ENCODE measurements at places on chromosomes 2 and 18.
A peak's percentile ranks its signal among the peaks of the same experiment; 100 is the strongest.

DNA sequence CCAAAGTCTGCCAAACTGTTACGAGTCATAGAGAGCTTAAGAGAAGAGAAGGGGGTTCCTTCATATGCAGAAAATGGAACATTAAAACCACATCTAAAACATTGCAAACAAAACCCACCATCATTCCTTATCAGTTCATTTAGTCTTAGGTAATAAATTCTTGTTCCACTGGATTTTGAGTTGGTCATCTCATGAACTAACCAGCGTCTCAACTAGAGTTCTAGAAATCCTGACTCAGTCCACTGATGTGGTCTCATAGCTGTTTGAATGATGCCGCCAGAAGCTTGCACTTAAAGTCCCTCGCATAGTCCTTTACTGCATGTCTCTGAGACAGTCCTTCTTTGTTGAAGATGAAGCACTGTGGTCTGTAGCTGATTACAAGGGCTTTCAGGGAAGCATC lies 15.0 kb upstream of the CAB39 start:
- no peak for DNase-seq

DNA sequence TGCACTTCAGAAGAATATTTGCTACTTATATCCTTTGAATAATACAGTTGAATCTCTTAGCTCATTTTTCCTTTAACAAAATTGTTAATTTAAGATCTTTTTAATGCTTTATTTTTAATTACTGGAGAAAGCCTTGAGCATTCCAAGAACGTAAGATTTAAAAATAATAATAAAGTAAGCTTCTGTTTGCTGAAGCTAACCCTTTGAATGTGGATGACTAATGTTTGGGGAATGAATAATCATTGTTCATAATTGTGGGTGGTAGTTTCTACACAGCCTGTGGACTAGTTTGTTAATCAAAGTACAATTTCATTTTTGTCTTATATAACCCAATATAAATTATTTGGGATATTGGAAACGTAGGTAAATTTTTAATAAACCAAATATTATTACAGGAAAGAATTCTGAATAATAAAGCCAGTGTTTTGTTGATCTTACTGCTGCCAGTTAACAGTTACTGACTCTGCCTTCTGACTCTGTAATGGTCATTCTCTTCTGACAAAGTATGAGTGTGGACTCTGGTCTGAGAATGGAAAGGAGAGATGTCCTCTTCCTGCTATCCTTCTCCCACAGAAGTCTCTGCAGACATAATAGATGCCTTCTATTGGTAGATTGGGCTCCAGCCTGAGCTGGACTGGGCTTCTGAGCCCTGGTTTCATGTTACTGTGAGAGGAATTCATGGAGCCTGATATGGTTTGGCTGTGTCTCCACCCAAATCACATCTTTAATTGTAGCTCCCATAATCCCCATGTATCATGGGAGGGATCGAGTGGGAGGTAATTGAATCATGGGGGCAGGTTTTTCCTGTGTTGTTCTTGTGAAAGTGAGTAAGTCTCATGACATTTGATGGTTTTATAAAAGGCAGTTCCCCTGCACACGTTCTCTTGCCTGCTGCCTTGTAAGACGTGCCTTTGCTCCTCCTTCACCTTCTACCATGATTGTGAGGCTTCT lies 292.7 kb upstream of the SLC39A10 start:
- peak; percentile 67 for DNase-seq

- no peak for DNase-seq
Observed at GRCh38 chr18:32351032-32351431, 119.7 kb downstream of the GAREM1 start.

GRCh38 chr18:3079653-3080052 lies 66.7 kb upstream of the LPIN2 start:
- no peak for DNase-seq

DNA sequence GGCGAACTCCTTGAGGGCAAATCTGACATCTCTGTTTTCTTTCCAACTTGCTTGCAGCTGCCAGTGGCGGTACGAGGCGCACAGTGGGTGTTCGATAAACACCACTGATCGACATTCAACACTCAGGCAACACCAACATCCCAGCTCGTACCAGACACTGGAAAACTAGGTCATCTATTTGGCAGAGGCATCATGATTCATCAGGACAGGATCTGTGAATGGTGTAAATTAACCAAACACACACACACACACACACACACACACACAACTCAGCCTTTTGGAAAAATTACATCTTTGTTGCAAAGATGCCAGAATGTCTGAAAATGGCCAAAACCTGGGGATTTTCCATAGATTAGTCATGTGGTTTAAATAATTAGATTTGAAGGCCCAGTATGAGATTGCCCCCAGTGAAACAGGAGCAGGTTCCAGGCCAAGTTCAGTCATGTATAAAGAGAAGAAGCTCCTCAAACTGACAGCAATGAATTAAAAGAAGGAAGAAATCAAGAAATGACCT lies 150.5 kb upstream of the NCKAP5 start:
- DNase-seq: no peak

DNA sequence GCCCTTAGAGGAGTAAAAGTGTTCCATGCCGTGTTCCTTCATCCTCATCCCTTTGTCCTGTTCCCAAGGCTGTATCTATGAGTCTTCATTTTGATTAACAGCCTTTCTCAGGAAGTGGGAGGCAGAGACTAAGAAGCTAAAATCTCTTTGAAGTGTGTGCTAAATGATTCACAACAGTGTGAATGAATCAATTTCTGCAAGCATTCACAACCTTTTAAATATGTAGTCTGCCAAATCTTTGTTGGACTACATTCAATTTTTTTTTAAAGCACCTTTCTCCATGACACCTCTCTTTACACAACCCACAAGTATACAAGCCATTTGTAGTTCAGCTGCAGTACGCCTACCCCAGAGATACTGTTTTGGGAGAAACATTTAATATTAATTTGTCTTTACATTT lies 408.6 kb upstream of the FANCL start:
- no peak for DNase-seq

DNA sequence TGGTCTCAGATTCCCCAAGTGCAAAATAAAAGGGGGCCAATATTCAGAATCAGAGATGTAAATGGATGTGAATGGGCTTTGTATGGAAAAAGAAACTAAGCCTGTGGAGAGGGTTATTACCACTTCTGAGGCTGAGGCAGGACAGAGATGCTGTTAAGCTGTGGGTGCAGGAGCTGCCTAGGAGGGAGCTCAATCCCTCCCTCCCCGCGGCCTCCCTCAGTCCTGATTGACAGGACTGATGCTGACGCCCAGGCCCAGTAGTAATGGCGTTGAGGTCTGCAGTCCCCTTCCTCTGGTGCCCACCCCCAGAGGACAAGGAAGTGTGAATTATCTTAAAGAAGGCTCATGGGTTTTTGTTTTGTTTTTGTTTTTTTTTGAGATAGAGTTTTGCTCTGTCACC lies 40.4 kb downstream of the PSD4 start:
- no peak for DNase-seq

DNA sequence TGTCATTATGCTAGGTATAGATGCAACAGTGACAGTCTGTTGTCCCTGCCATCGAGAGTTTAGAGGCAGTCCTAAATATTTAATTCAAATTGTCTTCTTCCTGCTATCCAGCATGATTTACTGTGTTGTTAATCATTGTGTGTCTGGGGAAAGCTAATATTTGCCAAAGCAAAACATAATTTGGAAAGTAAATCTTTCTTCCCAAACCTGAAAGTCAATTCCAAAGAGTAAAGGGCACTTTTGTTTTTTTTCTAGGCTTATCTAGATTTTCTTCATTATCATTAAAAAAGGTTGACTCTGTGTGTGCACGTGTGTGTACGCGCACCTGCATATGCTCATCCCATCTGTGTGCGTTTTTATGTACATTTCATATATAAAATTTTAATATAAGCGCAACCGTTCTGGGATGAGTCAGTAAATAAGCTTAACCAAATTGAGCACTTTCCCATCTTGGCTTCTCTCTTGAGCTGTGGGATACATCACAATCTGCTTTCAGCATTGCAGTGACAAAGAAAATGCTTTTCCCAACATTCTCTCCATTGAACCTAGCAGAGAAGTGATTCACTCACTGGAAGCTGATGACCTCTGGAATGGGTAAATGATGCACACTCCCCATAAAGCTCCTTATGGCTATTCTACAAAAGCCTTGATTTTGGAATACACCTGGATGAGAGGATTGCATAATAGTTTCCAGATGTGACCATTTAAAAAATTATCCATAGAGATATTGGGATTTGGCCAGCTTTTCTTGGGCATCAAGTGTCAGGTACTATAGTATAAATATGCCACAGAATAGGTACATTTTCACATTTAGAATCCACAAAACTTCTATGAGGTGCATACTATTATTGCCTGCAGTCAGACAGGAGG lies 488.4 kb downstream of the ADCYAP1 start:
- DNase-seq: no peak

- peak; percentile 45 for DNase-seq
Observed at GRCh38 chr2:228681426-228681825, 499.9 kb upstream of the SPHKAP start.

GRCh38 chr2:227188292-227188691 lies 23.9 kb downstream of the COL4A3 start:
- no peak for DNase-seq

DNA sequence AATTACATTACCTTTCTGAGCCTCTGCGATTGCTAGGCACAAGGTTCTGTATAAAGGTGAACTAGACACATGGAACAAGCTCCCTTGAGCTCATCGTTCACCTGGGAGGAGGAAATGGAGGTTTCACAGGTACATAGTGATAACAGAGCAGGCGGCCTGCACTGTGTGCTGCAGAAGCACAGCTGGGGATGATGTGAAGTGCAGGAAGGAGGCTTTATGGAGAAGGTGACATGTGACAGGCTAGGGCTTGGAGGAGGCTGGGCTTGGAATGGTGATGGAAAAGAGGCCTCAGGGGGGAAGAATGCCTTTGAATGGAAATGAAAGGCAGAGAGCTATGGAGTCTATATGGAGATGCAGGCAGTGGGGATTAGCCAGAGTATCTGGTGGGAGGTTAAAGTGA lies 22.9 kb downstream of the MARCHF4 start:
- no peak for DNase-seq

GRCh38 chr2:40208463-40208862 lies 243.4 kb downstream of the SLC8A1 start:
- no peak for DNase-seq

DNA sequence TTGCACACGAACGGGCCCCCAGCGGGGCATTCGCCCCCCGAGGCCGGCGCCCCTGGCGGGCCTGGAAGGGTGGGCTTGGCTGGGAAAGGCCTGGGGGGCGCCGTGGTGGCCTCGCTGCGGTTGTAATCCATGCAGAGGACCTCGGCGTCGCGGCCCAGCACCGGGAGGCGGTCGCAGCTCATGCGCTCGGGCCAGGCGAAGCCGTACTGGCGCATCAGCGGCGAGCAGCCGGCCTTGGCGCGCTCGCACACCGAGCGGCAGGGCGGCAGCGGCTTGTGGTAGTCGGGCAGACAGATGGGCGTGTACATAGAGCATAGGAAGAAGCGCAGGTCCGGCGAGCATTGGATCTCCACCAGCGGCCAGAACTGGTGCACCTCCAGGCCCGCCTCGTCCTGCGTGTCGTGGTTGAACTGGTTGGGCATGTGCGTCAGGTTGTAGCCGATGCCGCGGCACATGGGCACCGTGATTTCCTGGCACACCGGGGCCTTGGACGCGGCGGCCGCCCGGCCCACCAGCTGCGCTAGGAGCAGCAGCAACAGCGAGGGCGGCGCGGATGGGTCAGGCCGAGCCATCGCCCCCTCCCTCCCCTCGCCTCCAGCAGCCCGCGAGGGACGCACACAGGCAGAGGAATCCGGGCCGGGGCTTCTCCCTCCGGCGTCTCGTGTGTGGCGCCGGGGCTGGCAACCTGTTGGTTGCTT lies 1.4 kb downstream of the FZD5 start:
- peak; percentile 69 for DNase-seq

- DNase-seq: no peak
Observed at GRCh38 chr2:105261061-105261460, 19.5 kb downstream of the GPR45 start.

GRCh38 chr2:88600038-88600465 lies 27.2 kb downstream of the EIF2AK3 start:
- DNase-seq: peak; percentile 82

- DNase-seq: no peak
Observed at GRCh38 chr2:235824331-235824730, 330.5 kb downstream of the AGAP1 start.

GRCh38 chr2:71243634-71244301 lies 16.9 kb upstream of the PAIP2B start:
- DNase-seq: no peak

DNA sequence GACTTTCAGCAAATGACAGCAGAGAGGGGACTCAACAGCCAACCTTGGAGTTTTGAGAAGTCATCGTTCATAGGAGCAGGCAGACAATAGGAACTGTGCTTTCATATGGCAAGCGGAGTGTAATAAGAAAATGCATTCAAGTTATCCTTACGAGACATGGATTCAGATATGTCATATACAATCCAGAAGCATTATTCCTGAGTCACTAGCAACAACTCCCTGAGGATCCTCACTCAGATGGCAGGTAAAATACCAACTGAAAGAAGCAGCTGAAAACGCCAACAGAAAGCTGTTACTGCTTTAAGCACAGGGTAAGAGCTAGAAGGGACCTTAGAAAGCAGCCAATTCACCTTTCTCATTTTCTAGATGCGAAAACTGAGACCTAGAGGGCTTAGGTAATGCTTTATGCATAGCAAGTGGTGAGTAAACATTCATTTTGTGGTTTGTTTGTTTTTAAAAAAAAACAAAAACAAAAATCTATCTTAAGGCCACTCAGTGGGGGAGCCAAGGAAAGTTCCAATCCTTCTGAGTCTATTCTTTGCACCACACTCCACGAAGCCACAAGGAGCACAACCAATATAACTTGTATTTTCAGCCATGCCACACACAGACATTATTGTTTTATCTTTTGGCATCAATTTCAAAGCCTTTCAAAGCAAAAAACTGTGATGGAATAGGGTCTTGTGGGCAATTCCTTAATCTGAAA lies 89.1 kb upstream of the RIOK3 start:
- no peak for DNase-seq

- DNase-seq: no peak
Observed at GRCh38 chr2:179559108-179559806, 294.6 kb upstream of the SESTD1 start.

All from HT-29 (cell line).